ENCODE measurements at places on chromosomes 5 and 9. TPM values are rescaled to one million over a fixed set of nuclear protein-coding genes. Genes with fewer than 3 reads are reported as not detected.
A peak's percentile ranks its signal among the peaks of the same experiment; 100 is the strongest.

DNA sequence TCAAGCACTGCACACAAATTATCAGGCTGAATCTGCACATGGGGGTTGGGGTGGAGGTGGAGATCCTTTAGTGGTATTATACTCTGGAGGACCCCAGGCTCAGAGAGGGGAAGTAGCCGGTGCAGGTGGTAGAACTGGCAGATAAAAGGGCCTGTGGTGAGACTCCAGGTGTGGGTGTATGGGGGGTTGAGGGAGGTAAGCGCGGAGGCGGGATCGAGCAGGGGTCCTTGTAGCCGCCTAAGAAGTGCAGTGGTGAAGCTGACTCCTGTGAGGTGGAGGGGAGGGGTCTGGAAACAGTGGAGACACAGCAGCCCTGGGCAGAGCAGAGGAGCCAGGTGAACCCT, 841 bp downstream of the ACSL6 start:
- DNase-seq: no peak

GRCh38 chr9:129237164-129237611, 59.1 kb upstream of the IER5L start:
- no peak for DNase-seq

DNA sequence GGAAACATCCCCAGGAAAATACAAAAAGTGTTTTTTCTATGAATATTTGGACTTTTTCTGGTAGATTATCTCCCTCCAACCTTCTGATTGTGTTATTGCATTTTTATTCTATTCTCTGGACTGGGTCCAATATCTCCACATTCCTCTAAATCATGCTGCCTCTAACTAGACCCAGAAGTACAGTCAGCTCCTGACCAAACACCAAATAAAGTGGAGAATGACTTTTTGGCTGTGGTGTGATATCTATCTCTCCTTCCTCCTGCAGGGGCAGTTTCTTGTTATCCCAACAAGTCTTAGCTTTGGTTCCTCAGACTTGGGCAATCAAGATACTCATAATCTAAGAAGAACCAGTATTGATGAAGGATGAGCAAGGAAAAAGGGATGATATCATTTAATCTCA, 3.2 kb upstream of the RAI14 start:
- DNase-seq: peak; percentile 61

DNA sequence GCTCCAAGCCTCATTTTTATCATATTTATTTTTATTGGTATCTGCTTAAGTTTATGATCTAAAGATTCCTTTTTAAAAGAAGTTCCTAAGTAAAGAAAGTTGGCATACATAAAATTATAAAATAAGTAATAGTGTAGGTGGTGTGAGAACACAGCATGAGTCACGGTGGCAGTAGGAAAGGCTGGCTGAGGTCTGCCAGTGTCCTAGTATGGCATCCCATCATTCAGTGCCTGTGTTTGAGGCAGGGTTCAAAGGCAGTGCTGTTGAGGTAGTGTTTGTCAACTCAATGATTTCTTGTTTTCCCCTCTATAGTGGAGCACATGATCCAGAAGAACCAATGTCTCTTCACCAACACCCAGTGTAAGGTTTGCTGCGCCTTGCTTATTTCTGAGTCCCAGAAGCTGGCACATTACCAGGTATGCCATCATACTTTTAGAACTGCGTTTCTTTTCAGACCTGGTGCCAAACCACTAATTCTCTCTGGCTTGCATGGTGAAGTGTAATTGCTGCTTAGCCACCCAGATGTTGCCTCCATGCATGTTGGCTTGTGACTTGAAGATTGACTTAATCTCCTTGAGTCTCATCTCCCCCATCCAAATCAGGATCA, 18.4 kb downstream of the ZNF346 start:
- no peak for DNase-seq

- no peak for DNase-seq
Measured at GRCh38 chr9:106980551-106981101, 117.7 kb downstream of the ZNF462 start.

Gene ENG
- 9.3 TPM for total RNA-seq

DNA sequence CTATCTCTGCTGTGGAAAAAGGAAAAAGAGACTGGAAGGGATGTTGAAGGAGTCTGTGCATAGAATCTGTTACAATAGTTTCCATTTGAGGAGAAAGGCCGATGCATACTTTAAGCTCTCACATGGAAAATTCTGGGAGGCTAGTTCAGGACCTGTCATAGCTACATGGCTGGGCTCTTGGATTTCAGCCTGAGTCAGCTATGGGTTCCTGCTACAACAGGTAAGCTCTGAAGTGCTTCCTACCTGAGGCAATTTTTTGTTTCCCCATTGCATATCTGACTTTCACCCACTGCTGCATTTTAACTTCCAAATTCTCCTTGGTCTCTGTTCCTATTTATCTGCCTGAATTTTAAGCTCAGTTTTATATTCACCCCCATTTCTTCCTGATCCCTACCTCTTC, 310.7 kb downstream of the RAB3C start:
- DNase-seq: no peak

- no peak for DNase-seq
Measured at GRCh38 chr5:83371726-83372125, 99.8 kb upstream of the VCAN start.

DNA sequence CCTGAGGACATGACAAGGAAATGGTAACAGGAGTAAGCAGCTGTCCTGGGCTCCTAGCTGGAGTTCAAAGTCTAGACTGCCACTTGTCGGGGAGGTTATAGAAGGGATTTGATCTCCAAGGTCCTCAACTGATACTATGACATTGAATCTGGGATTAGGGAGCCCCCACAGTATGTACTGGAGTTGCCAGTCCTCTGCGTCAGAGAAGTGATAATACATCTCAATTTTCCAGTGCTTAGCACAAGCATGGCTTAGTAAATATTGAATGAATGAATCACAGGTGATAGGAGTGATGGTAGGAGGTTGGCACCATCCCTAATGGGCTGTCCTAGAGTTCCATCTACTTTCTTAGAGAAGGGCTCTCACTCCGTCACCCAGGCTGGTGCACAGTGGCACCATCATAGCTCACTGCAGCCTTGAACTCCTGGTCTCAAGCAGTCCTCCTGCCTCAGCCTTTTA, 6.2 kb upstream of the TPM2 start:
- DNase-seq: no peak

GRCh38 chr5:3886524-3887451, 291.2 kb downstream of the IRX1 start:
- DNase-seq: no peak

Gene RGMB
- 29.5 TPM for total RNA-seq

Gene MYMK
- 23.0 TPM for total RNA-seq

- DNase-seq: no peak
Measured at GRCh38 chr5:78640662-78641474, 7.7 kb downstream of the LHFPL2 start.

DNA sequence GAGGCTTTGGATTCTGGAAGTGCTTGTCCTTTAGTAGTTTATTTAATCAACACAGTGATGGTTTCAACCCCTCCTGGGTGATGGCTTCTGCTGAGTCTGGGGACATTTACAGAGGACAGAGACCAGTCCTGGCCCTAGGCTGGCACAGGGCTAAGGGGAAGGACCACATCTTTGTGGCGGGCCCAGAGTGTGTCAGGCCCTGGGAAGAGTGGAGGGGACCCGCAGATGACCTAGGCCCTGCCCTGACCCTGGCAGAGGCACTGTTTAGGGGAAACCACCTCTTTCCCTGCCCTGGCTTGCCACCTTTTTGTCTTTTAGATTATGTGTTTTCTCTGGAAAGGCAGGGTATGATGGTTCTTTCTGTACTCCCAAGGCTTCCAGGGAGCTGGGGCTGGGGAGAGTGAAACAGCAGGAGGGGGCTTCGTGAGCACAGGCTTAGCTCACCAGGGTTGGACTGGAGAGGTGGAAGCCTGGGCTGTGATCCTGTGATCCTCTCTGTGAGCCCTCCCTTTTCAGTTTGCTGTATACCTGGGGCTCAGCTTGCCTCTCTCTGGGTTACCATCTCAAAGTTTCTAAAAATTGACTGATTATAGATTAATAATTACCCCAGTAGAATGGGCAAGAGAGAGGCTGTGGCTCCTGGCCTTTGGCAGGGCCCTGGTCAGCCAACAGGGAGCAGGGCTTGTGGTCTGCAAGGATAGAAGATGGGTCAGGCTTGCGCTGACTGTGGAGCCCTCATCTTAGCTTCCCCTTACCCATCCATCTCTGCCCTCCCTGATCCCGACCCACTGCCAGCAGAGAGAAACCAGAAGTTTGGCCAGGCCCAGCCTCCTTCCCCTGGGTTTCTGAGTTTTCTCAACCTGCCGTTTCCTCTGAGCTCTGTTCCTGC, 1.7 kb upstream of the SYNPO start:
- no peak for DNase-seq

Gene GLT6D1
- total RNA-seq: not detected

GRCh38 chr9:3909966-3910650, 384.3 kb upstream of the RFX3 start:
- DNase-seq: no peak

DNA sequence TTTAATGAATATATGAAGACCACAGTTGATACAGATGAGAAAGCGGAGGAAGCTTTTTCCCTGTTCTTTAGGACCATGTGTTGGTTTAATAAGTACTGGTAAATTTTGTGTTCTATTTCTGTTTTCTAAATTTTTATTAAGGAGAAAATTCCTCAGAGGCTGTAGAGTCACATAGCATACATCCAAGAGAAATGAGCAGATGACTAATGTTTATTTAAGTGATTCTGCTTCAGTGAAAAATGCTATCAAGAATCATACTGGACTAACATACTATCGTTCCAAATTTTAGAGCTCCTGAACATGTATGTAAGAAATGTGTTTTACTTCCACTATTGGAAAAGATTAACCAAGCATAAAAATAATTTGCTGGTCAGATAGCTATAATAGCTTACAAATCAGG, 115.0 kb downstream of the KIAA1958 start:
- peak; percentile 11 for DNase-seq

DNA sequence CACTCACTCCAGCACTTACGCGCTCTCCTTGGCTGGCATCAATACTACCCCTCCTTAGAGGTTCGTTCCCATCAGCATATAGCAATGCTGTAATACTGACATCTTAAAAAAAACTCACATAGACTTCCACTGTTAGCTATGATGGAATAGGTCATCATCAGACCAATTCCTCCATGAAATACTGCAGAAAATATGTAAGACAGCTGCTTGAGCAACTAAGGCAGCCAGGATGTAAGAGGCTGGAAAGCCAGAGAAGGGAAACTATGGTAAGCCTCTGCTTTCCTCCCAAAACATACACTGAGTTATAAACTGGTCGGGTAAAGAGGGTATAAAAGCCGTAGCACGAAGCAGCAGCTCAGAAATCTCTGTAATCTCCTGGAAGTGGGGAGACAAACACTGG, 33.5 kb downstream of the AUH start:
- no peak for DNase-seq

DNA sequence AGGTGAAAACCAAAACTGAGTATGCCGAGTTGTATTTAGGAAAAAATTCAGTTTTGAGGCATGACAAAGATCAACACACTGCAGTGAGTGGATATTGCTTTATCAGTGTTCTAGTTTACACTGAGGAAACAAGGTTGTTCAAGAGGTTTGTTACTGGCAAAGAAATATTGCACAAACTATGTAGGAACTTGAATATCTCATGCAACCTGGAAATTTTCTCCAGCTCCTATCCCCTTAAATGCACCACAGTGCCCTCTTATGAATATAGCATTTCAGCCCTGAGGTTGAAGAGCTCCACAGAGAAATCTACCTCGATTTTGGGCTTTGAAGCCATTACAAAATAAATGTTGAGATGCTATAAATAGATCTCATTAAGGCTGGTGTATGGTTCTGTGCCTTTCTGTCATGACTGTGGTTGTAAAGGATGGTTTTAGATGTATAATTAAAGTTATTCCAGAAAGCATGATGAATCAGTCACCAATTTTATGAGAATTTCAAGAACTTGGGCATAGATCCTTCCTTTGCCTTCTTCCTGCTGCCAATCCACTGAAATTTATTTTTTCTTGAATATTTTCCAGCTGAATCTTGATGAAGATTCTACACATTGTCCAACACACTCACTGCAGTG, 159.3 kb downstream of the SPATA31D1 start:
- DNase-seq: no peak

GRCh38 chr5:179278546-179278945, 66.7 kb downstream of the ADAMTS2 start:
- DNase-seq: no peak

Gene ZNF484
- 14.5 TPM for total RNA-seq

- DNase-seq: no peak
Measured at GRCh38 chr9:129331772-129332500, 153.9 kb upstream of the IER5L start.

All from muscle of leg (tissue), 16 donors.